Activated T-helper 9 cell treated with anti-CD3 and anti-CD28 coated beads, Interleukin-2, amount 50 U/mL, for 16 hours (primary cell): ENCODE measurements at places on chromosomes 3 and 15.

DNA sequence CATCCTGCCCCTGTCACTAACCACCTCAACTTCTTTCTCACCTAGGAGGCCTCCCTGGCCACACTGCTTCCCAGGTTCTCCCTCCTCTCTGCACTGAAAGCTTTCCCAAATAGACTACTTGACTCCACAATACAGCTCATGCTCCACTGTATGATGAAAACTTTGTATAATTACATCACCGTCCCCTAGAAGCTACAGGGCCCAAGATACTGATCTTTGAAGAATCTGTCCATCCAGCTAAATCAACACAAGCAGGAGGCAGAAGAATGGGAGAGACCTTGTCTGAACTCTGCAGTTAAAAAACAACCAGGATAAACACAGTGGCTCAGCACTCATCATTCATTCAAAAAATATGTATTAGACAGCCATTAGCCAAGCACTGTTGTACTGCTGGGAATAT is 26.4 kb upstream of the RPS17 start:
- DNase-seq: no peak

GRCh38 chr15:65963911-65964482 is 94.7 kb downstream of the RAB11A start:
- no peak for DNase-seq

DNA sequence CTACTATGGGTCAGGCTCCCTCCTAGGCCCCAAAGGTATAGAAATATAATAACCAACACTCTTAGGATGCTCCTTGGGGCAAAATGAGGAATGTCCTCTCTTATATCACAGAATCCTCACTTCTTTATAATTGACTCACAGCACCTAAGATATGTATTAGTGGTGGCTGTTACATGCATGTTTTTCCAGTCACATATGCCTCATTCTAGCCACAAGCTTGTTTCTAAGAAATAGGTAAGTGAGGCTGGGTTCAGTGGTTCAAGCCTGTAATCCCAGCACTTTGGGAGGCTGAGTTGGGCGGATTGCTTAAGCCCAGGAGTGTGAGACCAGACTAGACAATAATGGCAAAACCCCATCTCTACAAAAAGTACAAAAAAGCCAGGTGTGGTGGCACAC is 57.9 kb upstream of the PSMD6 start:
- no peak for DNase-seq

DNA sequence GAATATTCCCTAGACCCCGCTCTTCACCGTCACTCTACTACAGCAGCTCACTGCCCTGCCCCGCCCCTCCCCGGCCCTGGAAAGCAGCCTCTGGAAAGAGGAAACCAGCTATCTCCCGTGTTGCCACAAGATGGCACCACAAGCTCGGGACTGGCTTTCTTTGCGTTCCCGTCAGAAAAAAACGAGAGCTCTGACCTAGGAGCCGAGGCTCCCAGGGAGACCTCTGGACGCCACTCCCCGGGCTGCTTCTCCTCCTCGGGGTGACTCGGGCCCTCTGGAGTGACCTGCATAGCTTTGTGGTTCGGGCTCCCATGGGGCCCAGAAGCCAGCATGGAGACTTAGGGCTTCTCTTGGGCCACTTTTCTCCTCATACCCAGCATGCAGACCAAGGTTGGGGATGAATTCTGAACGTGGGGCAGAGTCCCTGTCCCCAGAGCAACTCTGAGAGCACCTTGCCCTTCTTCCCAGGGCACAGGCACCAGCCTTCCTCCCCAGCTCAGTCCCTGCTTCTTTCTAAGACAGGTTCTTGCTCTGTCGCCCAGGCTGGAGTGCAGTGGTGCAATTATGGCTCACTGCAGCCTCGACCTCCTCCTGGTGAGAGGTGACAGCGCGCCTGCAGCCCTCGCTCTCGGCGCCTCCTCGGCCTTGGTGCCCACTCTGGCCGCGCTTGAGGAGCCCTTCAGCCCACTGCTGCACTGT is 19.0 kb downstream of the STOML1 start:
- peak; percentile 67 for DNase-seq

GRCh38 chr3:73480187-73480672 is 144.5 kb downstream of the PDZRN3 start:
- no peak for DNase-seq

GRCh38 chr3:131072099-131072559 is 45.5 kb downstream of the NEK11 start:
- DNase-seq: no peak

DNA sequence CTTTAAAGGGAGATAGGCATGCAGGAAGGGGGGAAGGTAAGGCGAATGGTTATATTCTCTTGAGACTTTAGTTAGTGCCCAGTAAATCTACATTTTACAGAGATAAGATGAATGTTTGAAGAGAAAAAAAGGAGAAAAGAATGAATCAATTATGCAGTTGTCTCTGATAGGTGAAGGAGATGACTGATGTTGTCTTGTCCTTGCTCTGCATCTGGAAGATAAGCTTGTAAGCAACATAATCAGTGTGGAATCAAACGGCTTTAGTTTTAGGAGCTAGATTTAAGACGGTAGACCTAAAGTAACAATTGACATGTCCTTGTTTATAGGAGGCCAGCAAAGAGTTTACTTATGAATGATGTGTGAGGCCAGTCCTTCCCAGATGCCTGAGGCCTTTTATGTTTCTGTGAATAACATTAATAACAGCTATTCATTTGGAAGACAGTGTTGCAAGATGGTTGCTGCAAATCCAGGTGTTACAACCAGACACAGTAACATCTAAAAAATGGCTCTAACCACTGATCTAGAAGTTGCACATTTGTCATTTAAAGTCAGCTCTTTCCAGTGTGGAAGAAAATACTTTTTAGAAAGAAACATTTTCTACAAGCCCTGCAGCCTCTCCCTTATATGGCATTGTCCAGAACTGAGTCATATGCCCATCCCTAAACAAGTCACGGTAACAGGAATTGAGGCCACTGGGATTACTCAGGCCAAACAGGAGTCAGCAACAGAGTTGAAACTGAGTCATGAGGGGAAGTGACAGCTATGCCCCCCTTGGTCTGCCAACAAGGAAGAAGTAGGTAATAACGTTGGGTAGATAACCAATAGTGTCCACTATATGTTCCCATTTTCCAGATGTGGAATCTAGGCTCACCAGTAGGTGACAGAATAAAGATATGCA is 77.5 kb upstream of the FBN1 start:
- no peak for DNase-seq

- no peak for DNase-seq
Observed at GRCh38 chr3:192253138-192253887, 474.0 kb downstream of the FGF12 start.

DNA sequence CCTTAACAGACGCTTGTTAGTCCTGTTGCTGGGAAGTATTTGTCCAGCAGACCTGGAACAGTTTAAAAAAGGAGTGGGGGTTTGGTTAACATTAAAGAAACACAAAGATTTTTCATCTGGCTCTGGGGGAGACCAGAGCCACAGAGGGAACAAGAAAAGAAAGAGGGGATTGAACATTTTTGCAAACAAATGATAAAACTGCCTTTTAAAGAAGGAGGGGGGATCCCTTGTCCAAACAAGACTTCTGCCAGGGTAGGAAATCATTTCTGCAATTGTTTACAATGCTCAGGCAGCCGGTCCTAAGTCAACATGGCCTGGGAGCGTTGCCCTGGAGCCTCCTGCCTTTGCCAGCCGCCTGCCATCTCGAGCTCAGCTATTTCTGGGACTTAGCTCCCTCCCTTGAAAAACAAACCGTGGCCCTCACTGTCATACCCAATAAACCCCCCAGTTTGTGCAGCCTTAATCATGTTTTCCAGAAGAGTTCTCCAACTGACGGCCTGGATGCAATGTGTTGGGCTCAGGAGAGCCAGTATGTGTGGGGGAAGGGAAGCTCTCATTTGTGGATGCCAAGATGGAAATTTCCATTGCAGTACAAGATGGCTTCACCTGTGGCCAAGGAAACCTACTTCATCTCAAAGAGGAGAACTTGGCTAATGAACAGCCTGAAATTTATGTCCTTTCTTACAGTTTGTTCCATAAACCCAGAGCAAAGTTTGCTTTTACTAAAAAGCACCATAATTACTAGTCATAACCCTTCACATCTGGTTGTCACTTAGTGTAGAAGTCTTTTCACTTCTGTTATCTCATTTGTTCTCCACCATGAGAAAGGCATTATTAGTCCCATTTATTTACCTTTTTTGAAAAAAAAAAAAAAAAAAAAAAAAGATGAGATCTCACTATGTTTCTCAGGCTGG is 75.9 kb upstream of the RNU6-1 start:
- DNase-seq: no peak

DNA sequence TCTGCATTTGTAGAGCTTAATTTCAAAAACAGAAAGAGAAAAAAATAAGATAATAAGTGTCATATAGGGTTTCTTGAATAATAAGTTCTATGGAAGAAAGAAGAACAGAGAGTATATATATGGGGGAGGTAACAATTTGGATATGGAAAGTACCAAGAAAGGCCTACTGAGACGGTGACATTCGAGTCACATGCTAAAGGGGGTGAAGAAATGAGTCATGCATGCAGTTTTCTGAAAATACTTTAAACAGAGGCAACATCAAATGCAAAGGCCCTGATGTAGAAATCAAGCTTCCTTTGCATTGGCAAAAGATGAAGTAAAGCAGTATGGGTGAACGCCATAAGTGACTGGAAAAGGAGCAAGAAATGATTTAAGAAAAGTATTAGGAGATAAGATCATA is 371.6 kb upstream of the ZNF385D start:
- DNase-seq: no peak

- DNase-seq: no peak
Observed at GRCh38 chr3:128616516-128617269, 33.9 kb downstream of the RPN1 start.

- no peak for DNase-seq
Observed at GRCh38 chr15:74460298-74460697, 662 bp downstream of the UBL7 start.

DNA sequence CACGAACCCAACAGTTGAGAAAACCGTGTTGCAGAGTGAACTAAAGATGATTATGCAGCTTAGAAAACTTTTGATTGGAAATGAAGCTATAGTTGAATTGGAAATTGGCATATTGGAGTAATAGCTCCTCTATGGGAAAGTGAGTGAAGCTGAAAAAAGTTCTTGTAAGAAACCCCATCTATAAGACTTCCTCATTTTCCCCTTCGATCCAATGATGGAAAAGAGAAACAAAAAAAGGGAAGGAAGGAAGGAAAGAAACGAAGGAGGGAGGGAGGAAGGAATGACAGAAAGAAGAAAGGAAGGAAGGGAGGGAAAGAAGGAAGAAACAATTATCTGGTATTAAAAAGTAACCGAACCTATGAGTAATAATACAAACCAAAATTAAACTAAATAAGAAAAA is 791.8 kb upstream of the NR2F2 start:
- no peak for DNase-seq

DNA sequence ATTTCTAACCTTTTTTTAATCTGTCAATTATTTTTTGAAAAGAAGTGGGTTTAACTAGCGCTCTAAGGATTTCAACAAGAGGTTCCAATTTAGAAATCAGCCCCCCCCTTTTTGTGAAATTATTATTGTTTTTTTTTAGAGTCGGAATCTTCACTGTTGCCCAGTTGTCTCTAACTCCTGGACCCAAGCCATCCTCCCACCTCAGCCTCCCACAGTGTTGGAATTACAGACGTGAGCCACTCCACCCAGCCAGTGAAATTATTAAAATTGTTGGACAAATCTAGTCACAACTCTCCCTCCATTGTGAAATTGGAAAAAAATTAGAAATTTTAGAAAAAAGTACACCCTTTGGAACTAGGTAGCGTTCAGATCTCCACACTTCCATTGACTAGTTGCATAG is 2.5 kb downstream of the AKAP13 start:
- DNase-seq: no peak

DNA sequence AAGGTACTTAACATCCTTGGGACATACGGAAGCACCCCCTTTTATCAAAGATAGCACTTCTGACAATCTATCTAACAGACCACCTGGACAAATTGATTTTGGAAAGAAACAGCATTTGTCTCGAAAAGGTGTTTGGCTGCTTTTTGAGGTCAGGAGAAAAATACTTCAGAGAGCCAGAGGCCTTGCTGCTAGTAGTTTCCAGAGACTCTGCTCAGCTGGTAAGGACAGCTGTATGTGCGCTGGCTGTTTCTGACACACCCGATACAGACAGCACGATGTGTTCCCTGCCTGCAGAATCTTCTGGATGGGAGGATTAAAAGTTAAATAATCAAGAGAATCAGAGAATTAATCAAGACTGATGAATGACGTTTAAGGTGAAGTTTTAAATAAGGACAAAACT is 15.6 kb upstream of the GYG1 start:
- DNase-seq: no peak

GRCh38 chr15:38535491-38536200 is 29.0 kb downstream of the RASGRP1 start:
- no peak for DNase-seq

DNA sequence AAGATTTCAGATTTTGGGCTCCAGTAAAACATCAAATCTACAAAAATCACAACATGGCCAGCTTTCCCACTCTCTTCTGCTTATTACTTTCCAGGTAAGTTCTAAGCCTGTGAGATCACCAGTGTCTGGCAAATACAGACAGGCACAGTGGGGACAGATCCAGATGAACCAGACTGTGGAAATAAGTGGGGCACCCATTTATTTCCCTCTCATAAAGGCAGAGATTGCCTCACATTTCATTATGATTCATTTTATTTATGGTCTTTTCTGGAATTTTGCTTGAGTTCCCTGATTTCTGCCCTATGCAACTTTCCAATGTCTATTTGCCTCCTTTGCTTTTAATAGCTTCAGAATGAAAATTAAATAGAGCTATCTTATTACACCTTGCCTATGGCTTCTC is 66.8 kb downstream of the GREM1 start:
- no peak for DNase-seq

- DNase-seq: peak; percentile 63
Observed at GRCh38 chr3:52056521-52056967, at the start of gene DUSP7. TSS of gene DUSP7 (minus strand) at chr3:52056571. CDS start at chr3:52056366, 205 bp downstream.

GRCh38 chr15:51075826-51076523 is 18.7 kb downstream of the TNFAIP8L3 start:
- no peak for DNase-seq
